Osteoblast (primary cell): ENCODE measurements at places on chromosomes 12 and 14. TPM values are rescaled to one million over a fixed set of nuclear protein-coding genes. Genes with fewer than 3 reads are reported as not detected.

DNA sequence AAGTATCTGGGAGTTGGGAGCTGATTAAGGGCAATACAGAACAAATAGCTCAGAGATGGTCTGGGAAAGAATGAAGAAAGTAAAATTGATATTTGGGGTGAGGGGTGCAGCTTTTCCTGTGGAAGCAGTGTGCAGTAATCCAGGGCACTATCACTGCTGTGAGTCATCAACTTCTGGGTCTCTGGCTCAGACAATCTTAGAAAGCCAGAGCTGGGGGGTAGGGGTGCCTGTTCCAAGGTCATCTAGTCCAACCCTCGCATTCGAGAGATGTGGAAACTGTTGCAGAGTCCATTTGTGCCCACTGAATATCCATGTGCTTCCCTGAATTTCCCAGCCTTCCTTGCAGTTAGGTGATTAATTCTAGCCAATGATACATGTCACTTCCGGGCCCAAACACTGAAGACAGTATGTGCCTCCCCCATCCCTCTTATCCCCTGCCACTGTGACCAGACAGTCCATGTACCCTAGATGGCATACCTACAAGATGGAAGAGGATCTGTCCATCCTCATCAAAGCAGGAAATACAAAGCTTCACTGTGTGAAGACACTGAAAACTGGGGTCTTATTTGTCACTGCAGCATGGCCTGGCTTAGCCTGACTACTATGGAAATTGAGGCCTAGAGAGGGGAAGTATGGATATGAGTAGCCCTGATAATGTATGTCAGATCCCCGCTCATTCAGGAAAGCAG, 51.9 kb downstream of the ZFP36L1 start:
- H3K27me3 ChIP-seq: no peaks in the 10 kb centered on the region
- H3K4me3 ChIP-seq: no peak overlapping the region
- no peaks in the 10 kb centered on the region for H3K4me1 ChIP-seq
- no peaks in the 10 kb centered on the region for H3K36me3 ChIP-seq

DNA sequence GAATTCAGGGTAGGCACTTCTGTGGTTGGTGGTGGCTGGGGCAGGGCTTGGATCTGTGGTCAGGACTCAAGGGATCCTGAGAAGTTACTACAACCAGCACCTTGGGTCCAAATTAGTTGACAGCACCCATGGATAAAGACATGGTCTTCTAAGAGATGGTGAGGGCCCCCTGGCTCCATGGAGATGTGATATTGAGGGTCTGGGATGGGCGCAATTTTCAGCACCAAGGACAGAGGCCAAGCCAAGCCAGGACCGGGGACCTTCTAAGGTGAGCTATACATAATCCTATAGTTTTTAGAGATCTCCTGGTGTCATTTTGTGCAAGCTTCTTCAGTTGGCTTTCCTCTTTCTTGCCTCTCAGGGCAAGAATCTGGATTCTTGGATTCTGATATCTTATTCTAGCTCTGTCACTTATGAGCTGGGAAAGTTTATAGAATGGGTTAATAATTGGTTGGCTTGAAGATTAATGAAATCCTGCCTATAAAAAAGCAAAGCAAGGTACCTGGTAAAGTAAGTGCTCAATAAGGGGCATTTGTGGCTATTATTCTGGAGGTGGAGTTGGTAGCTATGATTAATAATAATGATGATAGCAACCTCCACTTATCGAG, 130.1 kb upstream of the LHX5 start:
- H3K27me3 ChIP-seq: no peaks in the 10 kb centered on the region
- no peak for DNase-seq
- no peak overlapping the region for H3K27ac ChIP-seq
- no peaks in the 10 kb centered on the region for H3K4me1 ChIP-seq
- H3K36me3 ChIP-seq: no peaks in the 10 kb centered on the region

DNA sequence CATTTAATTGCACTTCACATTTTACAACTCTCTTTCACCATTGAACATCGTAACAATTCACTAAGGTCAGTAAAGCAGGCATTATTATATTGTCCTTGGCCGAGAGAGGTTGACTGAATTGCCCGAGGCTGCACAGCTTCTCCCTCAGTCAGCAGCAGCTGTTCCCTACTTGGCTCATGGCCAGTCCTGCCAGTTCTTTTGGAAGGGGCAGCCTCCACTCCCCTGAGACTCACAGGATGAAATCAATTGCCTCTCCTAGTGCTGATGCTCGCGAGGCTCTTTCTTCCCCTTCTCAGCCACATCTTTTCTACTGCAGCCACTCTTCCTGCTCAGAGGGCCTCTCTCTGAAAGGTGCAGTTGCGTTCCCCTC, 79.9 kb upstream of the KCNA1 start:
- no peak overlapping the region for H3K4me3 ChIP-seq
- H3K36me3 ChIP-seq: no peaks in the 10 kb centered on the region
- no peak overlapping the region for H3K27ac ChIP-seq
- DNase-seq: no peak

- H3K4me3 ChIP-seq: no peak overlapping the region
- DNase-seq: no peak
- H3K27me3 ChIP-seq: no peaks in the 10 kb centered on the region
These were observed 91.9 kb downstream of the SYNE3 start for GRCh38 chr14:95424529-95424928.

GRCh38 chr12:6782850-6783566, 6.3 kb upstream of the CD4 start:
- no peaks in the 10 kb centered on the region for H3K27me3 ChIP-seq
- H3K27ac ChIP-seq: no peak overlapping the region
- DNase-seq: peak; percentile 37
- H3K4me1 ChIP-seq: peaks cover 10% of the 10 kb centered on the region
- no peak overlapping the region for H3K4me3 ChIP-seq

GRCh38 chr14:74219277-74220205, 19.7 kb upstream of the VSX2 start:
- H3K27ac ChIP-seq: no peak overlapping the region
- no peaks in the 10 kb centered on the region for H3K36me3 ChIP-seq
- H3K4me3 ChIP-seq: no peak overlapping the region
- peak; percentile 82 for DNase-seq
- peaks cover 4% of the 10 kb centered on the region for H3K4me1 ChIP-seq

The NAA30 gene
- total RNA-seq: 19.5 and 21.8 TPM in 2 replicates

DNA sequence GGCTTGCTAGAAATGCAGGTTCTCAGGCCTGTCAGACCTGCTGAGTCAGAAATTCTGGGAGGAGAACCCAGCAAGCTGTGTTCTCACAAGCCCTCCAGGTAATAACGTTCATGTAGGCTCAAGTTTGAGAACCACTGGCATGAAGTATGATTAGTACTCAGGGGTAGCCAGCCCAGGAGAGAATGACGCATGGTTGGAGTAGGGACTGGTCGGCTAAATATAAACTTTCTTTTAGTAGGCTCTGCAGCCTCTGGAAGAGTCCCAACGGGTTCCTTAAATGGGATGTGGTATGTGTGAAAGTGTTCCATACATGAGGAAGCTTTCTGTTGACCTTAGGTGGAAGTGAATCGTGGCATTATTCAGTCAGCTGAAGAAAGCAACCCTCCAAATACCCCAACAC, 209.3 kb downstream of the SLC41A2 start:
- no peak for DNase-seq
- H3K4me3 ChIP-seq: no peak overlapping the region
- H3K36me3 ChIP-seq: no peaks in the 10 kb centered on the region
- peaks cover 19% of the 10 kb centered on the region for H3K4me1 ChIP-seq

GRCh38 chr14:74459289-74459946, 33.4 kb upstream of the SYNDIG1L start:
- peaks cover 3% of the 10 kb centered on the region for H3K4me1 ChIP-seq
- H3K36me3 ChIP-seq: no peaks in the 10 kb centered on the region
- DNase-seq: peak; percentile 90
- no peak overlapping the region for H3K27ac ChIP-seq
- H3K27me3 ChIP-seq: peaks cover 31% of the 10 kb centered on the region

The ZCCHC8 gene
- 18.9 and 22.8 TPM in 2 replicates for total RNA-seq

DNA sequence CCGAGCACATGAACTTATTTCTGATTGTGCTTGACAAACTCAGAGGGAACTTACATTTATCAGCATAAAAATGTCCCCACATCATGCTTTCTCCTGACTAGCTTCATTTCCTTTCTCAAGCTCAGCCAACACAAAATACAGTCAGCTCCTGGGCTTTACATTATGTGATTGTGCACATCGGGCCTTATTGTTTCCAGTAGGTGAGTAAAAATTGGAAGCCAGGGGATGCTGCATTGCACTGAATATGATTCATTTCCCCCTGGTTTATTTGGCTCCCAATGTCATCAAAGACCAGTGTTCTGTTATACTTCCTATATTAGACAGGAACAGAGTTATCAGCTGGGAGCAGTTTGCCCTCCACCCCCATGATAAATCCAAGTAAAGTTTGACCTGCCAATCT, 521.8 kb downstream of the RMST start:
- no peak overlapping the region for H3K27ac ChIP-seq
- no peak for DNase-seq
- H3K27me3 ChIP-seq: no peaks in the 10 kb centered on the region
- H3K4me3 ChIP-seq: no peak overlapping the region
- H3K4me1 ChIP-seq: no peaks in the 10 kb centered on the region

- DNase-seq: peak; percentile 67
- H3K36me3 ChIP-seq: peaks cover 55% of the 10 kb centered on the region
These were observed 141.1 kb downstream of the HMGA2 start for GRCh38 chr12:65965358-65965757.

The ARMH4 gene
- total RNA-seq: 10.9 and 14.1 TPM in 2 replicates

DNA sequence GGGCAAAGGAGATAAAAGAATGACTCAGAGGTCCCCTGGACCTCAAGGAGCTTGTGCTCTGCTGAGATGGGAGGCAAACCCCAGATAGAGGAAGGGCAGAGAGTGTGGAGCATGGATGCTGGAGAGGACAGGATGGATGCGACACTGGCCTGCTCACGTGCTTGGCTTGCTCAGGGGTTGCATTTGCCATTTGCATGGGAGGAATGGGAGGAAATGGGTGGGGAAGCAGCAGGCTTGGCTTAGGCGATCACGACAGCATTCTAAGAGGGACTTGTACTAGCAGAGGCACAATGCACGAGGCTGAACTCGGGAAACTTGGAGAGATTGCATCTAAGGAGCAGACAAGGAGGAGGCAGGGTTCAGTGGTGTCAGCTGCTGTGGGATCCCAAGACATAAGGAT, 19.8 kb downstream of the CD9 start:
- DNase-seq: no peak
- no peaks in the 10 kb centered on the region for H3K27me3 ChIP-seq
- H3K4me1 ChIP-seq: peaks cover 26% of the 10 kb centered on the region
- no peak overlapping the region for H3K4me3 ChIP-seq
- H3K36me3 ChIP-seq: no peaks in the 10 kb centered on the region

The BIN2 gene
- under 0.01 TPM in 1 of 2 replicates, not detected in the other for total RNA-seq

GRCh38 chr14:97299661-97300060, 502.5 kb downstream of the VRK1 start:
- DNase-seq: no peak
- H3K4me1 ChIP-seq: no peaks in the 10 kb centered on the region
- no peaks in the 10 kb centered on the region for H3K36me3 ChIP-seq
- H3K27me3 ChIP-seq: no peaks in the 10 kb centered on the region
- no peak overlapping the region for H3K27ac ChIP-seq

GRCh38 chr12:27566159-27566558, 42.2 kb downstream of the PPFIBP1 start:
- H3K27ac ChIP-seq: no peak overlapping the region
- DNase-seq: no peak
- H3K4me3 ChIP-seq: no peak overlapping the region
- no peaks in the 10 kb centered on the region for H3K27me3 ChIP-seq

The TSHR gene
- total RNA-seq: not detected in 2 replicates

- H3K27ac ChIP-seq: no peak overlapping the region
- H3K27me3 ChIP-seq: no peaks in the 10 kb centered on the region
- H3K36me3 ChIP-seq: peaks cover under 1% of the 10 kb centered on the region
- H3K4me3 ChIP-seq: no peak overlapping the region
- no peak for DNase-seq
These were observed 23.6 kb downstream of the RHOF start for GRCh38 chr12:121769831-121770301.

The MYO1A gene
- under 0.01 TPM in 1 of 2 replicates, not detected in the other for total RNA-seq

GRCh38 chr14:36950812-36951211, 221.6 kb downstream of the SLC25A21 start:
- no peak overlapping the region for H3K4me3 ChIP-seq
- H3K4me1 ChIP-seq: peaks cover 3% of the 10 kb centered on the region
- DNase-seq: peak; percentile 10
- no peak overlapping the region for H3K27ac ChIP-seq
- H3K27me3 ChIP-seq: no peaks in the 10 kb centered on the region

The SLC38A4 gene
- 0.72 and 1.2 TPM in 2 replicates for total RNA-seq

GRCh38 chr14:74548881-74549280, 55.3 kb downstream of the ISCA2 start:
- H3K36me3 ChIP-seq: peaks cover 99% of the 10 kb centered on the region
- peaks cover 15% of the 10 kb centered on the region for H3K4me1 ChIP-seq
- peak; percentile 92 for DNase-seq

The HOXC12 gene
- total RNA-seq: under 0.01 TPM in 1 of 2 replicates, not detected in the other

- no peaks in the 10 kb centered on the region for H3K36me3 ChIP-seq
- DNase-seq: no peak
- H3K27ac ChIP-seq: no peak overlapping the region
- peaks cover 10% of the 10 kb centered on the region for H3K4me1 ChIP-seq
- H3K4me3 ChIP-seq: no peak overlapping the region
- H3K27me3 ChIP-seq: no peaks in the 10 kb centered on the region
These were observed 17.3 kb upstream of the TMEM233 start for GRCh38 chr12:119576118-119576810.
